ENCODE measurements at places on chromosomes 5 and 9.

- DNase-seq = no peak
Observed at GRCh38 chr5:4773827-4774317, 366.3 kb upstream of the ADAMTS16 start.

GRCh38 chr5:94367900-94368299 lies 250.5 kb downstream of the KIAA0825 start:
- DNase-seq = no peak

GRCh38 chr5:128234928-128235641 lies 151.5 kb downstream of the SLC12A2 start:
- no peak for DNase-seq

- no peak for DNase-seq
Observed at GRCh38 chr9:130022566-130023143, 20.3 kb downstream of the FNBP1 start.

DNA sequence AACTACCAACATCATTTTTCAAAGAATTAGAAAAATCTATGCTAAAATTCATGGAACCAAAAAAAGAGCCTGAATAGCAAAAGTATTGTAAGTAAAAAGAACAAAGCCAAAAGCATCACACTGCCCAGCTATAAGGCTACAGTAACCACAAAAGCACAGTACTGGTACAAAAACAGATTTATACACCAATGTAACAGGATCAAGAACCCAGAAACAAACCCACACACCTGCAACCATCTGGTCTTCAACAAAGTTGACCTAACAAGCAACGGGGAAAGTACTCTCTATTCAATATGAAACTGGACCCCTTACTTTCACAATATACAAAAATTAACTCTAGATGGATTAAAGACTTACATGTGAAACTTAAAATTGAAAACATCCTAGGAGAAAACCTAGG lies 94.2 kb upstream of the TARS1 start:
- DNase-seq = no peak

DNA sequence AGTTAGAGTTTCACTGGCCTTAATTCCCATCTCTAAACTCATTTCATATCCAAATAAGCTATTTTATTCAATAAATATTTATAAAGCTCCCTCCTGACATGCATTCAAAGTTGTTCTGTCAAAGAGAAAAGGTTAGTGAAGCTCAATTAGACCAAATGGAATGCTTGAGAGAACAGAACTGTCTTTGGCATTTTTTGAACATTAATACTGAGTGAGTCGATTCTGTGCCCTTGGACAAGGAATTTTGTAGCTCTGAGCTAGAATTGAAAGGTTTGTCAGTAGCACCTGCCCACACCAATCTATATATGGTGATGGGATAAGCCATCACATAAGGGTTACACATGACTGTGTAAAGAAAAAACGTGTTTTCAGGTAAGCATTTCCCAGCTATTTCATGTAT lies 631.2 kb upstream of the CCNG1 start:
- no peak for DNase-seq

DNA sequence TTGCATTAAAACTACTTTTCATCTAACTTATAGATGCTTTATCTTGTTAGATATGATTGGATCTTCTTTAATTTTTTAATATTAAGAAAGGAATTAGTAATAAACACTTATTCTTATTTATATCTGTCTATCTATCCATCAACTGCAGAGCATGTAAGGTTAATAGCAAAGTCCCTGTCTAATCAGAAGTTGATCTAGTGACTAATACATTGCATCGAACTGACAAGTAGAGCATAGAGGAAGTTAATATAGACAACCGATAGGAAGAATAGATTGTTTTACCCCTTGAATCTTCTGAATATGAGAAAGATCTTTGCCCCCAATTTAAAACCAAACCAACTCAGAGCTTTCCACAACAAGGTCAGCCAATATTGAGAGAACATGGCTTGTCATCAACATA lies 862.0 kb upstream of the CDH6 start:
- no peak for DNase-seq

GRCh38 chr5:139705655-139706587 lies 57.8 kb downstream of the CXXC5 start:
- peak; percentile 34 for DNase-seq

DNA sequence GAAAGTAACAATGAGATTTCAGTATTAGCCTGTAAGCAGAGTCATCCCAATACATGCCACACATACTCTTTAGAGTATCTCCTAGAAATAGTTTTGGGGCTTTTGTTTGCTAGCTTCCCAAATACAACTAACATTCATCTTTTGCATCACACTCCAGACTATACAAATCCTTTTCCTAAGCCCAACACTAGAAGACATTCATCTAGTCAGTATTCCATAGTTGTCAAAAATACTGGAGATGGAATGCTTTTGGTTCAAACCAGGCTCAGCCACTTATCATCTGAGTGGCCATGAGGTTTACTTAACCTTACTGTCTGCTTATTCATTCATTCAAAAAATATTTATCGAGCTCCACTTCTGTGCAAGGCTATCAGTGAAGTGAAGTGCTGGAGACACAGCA lies 205.1 kb upstream of the SGCD start:
- DNase-seq = no peak

GRCh38 chr9:77910194-77910621 lies 121.4 kb downstream of the GNAQ start:
- DNase-seq = peak; percentile 22

- no peak for DNase-seq
Observed at GRCh38 chr5:113520429-113520828, 6.9 kb downstream of the YTHDC2 start.
